Activated naive CD8-positive, alpha-beta T cell treated with anti-CD3 and anti-CD28 coated beads, Interleukin-2, amount 50 U/mL, for 24 hours (primary cell): ENCODE measurements at places on chromosomes 3 and 15.

DNA sequence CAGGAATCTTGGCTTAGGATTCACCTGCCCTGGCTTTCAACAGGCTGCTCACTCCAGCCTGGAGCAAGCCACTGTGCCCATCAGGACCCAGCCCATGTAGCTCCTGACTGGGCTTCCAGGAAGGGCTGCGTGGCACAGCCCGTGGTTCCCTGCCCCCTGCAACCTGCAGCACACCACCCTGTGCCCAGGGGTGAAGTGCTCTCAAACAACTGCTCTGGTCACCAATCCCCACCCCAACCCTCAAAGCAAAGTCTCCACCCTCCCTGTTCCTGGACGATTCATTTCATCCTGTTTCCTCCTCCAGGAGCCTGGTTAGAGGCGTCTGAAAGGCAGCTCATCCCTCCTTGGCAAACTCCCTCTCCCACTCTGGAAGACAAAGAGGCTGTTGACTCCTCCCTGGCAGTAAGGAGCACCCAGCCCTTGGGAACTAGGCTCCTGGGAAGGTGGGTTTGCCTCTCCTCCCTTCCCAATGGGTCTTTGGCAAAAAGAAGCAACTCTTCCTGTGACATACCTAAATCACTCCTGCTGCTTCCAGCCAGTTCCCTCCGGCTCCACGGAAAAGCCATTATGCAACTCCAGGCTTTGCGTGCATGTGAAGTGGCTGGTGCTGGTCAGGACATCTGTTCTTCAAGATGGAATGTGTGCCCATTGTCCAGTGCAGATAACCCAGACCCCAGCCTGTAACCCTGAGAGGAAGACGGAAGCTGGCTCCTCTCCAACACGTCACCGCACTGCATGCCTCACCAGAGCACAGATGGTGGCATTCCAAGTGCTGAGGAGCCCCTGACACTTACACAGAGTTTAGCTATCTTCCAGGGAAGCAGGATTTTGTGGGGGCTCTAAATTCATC lies 29.1 kb upstream of the VIPR1 start:
- no peak for DNase-seq

- DNase-seq: no peak
Observed at GRCh38 chr3:23484386-23484785, 281.3 kb downstream of the UBE2E2 start.

DNA sequence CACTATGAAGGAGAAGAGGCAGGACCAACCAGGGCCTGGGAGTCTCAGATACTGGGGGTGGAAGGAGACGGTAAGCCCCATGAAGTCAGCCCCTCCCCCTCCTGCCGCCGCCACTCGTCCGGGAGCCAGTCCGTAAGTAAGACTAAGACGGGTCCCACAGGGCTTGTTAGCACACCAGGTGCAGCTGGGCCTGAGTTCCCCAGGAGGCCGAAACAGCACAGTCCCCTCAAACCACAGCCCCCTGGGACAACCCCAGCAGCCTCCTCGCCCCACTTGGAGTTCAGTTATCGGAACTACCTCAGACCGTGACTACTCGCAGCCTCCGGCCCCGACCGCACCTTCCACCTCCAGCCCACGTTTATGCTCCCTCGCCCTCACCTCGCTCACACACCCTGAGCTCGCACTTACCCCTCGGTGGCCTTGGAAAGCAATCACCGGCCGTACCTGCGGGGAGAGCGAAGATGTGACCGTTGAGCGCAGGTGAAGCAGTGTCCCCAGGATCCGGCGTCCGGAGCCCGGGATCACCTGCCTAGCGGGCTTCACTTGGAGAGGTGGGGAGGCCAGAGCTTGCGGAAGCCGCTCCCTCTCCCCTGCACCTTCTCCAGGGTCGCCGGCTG lies 557 bp downstream of the ELL3 start:
- DNase-seq: peak; percentile 49

GRCh38 chr15:67937153-67937761 lies 97.4 kb upstream of the RNU6-1 start:
- DNase-seq: no peak
